ENCODE measurements at places on chromosomes 7 and 10.

- DNase-seq: no peak
These were observed 23.2 kb downstream of the UNCX start for GRCh38 chr7:1255817-1256340.

DNA sequence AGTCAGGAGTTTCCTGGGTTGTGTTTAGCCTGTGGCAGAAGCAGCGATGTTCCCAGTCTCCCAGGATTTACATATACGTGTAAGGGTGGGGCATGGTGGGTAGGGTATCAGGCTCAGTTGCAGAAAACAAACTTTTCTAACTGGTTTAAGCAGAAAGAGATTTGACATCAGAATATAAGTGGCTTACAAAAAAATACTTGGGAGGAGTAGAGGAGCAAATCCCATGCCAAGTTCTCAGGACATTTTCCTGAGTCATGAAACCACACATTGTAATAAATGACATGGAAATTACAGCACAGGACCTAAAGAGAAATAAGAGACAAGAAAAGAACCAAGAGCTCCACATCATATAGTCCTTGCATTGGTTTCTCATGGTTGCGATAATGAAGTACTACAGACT lies 26.2 kb upstream of the FRMD4A start:
- no peak for DNase-seq

GRCh38 chr10:121597504-121598262 lies 561 bp downstream of the FGFR2 start:
- DNase-seq: no peak

GRCh38 chr10:43292755-43293676 lies 26.2 kb upstream of the RASGEF1A start:
- no peak for DNase-seq

- no peak for DNase-seq
These were observed 179.5 kb upstream of the AKR1E2 start for GRCh38 chr10:4646547-4646946.

GRCh38 chr7:100400656-100401055 lies 27.4 kb downstream of the PILRA start:
- DNase-seq: no peak

GRCh38 chr10:71973777-71974488 lies 9.7 kb downstream of the CHST3 start:
- no peak for DNase-seq

DNA sequence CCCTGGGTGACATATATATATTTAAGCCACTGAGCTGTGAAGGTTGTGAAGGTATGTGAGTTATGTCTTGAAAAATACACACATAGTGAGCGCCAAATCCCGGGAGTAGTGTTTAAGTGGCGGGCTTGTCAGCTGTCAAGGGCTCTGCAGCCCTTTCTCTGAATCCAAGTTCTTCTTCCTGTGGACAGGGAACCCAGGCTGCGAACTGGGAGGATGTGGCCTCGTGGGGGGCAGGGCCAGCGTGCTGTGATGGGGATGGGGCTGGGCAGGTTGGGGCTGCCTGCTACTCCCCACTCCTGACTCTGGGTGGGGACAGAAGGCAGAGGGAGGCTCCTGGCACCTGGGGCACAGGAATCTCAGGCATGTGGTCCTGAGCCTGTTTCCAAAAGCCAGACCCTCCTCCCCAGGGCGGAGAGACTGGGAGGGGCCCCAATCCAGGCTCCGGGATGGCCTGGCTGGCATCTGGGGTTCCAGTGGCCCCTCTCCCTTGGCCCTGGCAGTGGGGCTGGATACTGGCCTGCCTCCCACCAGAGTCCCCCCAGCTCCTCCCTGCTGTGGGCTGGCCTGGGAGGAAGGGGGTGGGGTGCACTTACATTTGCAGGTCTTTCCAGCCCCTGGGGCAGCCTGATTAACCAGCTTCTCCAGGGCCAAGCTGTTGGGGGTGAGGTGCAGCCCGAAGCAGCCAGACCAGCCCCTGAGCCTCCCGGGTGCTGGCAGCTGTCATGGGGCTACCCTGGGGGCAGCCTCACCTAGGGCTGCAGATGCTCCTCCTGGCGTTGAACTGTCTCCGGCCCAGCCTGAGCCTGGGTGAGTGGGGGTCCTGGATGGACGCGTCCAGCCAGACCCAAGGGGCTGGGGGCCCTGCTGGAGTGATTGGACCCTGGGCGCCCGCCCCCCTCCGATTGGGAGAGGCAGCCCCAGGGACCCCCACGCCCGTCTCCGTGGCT lies at the start of gene UPK3B:
TSS of gene UPK3B (plus strand) at position 622 of the 947 bp plus-strand sequence. CDS start at position 723, 101 bp downstream.
- DNase-seq: no peak

Data from D721Med (cell line).